ENCODE measurements at places on chromosomes 12 and 14.

DNA sequence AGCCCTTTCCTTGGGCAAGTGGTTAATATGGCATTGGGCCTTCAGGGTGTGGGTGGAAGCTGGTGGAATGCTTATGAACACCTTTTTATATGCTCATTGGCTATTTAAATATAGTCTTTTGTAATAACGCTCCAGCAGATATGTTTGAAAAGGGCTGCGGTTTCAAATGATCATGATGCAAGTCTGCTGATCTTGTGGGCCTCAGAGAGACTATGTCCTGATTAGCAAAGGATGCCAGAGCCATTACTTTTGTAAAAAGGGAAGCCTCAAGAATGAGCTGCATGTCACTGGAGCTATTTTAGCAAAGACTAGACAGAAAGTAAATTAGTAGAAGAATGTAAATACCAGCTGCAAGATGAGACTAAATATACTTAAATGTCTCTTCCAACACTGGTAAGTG, 200.5 kb downstream of the GXYLT1 start:
- no peak for DNase-seq

DNA sequence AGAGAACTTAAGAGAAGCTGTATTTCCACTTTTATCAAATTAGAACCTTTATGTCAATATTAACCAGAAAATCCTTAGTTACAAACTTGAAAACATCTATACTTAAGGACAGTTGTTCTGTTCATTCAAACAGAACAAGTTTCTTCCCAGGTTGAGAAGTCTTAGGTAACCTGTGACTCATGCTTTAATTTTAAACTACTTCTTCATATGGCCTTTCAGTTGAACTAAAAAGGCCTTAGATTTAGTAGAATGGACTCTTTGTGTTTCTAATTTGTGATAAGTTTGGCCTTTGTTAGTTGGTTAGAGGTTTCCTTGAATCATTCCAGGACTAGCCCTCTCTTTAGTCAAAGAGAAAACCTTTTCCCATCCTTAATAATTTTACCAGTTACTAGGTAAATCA, 274.2 kb downstream of the FUT8 start:
- DNase-seq, result no peak

DNA sequence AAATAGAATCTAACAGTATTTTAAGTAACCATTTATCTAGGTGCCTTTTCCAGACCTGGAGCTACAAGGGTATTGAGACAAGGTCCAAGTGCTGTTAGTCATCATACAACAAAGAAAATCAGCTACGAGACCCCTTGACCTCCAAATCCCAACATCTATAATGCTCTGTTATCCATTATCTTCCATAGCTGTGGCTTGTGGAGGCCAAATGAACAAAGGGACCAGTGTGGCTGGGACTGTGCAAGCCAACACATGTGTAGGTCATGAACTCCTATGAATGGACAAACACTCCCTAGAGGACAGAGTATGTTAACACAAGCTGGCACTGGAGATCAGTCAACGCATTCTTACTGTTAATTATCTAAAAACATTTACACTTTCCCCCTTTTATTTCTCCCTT, 374.5 kb downstream of the EMP1 start:
- DNase-seq, result no peak

- no peak for DNase-seq
Observed at GRCh38 chr12:87323369-87323768, 705.8 kb downstream of the C12orf50 start.

DNA sequence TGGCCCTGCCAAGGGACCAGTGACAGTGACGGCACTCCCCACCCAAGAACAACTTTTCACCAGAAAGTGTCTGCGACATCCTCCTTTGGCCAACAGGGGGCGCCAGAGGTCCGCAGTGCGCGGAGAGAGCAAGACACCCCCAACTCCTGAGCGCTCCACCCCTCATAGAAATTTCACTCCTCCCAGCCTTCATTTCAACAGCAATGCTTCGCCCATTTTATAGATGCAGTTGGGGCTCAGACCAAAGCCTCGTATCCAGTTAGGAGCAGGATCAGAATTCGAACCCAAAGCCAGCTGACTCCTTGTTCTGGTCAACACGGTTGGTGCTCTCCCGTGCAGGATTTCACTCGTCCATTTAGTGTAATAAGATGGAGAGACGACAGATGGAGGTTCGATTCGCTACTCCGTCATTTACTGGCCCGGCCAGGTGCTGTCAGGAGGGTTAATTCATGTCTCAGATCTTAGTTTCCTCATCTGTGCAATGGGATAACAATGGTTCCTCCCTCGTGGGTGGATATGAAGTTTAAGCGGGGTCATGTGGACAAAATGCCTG, 2.4 kb upstream of the POP5 start:
- peak; percentile 86 for DNase-seq

GRCh38 chr12:95118788-95119179, 45.4 kb upstream of the NR2C1 start:
- no peak for DNase-seq

- no peak for DNase-seq
Observed at GRCh38 chr14:34496679-34497513, 34.9 kb upstream of the SPTSSA start.

DNA sequence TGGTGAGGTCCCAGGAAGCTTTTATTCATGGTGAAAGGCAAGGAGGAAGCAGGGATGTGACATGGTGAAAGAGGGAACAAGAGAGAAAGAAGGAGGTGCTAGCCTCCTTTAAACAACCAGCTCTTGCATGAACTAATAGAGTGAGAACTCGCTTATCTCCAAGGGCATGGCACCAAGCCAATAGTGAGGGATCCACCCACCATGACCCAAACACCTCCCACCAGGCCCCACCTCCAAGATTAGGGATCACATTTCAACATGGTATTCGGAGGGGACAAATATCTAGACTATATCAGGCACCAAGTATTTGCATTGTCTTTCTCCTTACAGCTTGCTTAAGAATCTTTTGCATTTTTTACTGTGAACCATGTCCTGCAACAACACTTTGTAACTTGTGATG, 91.9 kb upstream of the DHRS4 start:
- no peak for DNase-seq

- DNase-seq, result no peak
Observed at GRCh38 chr12:119593578-119594398, at the start of gene TMEM233. TSS of gene TMEM233 (plus strand) at chr12:119593774. CDS start at chr12:119593849, 75 bp downstream.

DNA sequence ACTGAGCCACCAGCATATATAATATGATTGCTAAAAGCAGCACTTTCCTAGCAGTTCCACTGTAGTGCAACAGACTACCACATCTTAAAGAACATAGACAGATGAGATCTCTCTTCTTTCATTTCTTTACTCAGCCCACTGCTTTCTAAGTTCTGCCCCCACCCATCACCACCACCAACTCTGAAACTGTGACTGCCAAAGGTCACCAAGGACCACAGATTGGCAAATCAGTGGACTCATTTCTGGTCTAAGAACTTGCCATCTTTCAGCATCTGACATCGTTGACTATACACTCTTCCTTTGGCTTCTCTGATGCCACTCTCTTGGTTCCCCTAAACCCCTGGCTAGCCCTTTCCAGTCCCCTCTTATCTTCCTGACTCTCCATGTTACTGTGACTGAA, 38.4 kb downstream of the IFNG start:
- DNase-seq, result no peak

DNA sequence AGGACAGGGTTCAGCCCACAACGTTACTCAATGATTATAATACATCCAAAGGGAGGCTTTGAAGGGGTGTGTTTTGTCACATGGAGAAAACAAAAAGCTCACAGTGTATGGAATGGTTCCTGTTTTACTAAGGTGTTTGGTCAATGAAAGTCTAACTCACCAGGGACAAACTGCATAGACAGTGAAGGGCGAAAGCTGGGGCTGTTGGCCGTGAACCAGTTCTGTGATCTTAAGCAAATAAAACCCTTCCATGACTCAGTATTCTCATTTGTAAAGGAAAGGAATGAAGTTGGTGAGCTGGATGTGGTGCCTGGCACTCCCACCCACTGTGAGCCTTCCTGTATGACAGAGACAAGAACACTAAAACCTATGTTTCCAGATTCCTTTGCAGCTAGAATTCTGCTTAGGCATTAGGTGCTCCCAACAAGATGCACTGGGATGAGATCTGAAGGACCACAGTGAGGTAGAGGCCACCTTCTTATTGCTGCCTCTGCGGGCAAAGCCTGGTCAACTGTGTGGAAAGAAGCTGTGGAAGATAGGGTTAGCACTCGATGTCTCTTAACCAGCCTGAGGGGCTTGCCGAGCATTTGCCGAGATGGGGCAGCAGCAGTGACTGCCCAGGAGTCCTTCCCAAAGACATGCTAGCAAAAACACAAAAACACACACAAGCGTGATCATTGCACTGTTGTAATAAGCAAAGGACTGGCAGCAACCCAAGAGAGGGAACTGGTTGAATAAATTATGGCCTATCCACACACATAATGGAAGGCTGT, 48.5 kb downstream of the VCPKMT start:
- DNase-seq, result no peak

DNA sequence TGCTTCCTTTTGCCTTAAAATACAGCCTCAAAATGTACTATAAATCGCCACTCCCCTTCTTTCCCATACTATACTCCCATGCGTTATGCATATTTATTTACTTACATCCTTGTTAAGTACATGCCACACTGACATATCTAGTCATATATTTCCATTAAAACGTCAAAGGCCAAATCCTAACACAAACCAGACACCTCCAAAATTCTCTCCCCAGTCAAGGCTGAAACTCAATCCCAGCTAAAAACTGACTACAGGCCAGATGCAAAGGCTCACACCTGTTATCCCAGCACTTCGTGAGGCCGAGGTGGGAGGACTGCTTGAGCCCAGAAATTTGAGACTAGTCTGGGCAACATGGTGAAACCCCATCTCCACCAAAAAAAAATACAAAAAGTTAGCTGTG, 5.7 kb upstream of the CAND1 start:
- DNase-seq, result no peak

DNA sequence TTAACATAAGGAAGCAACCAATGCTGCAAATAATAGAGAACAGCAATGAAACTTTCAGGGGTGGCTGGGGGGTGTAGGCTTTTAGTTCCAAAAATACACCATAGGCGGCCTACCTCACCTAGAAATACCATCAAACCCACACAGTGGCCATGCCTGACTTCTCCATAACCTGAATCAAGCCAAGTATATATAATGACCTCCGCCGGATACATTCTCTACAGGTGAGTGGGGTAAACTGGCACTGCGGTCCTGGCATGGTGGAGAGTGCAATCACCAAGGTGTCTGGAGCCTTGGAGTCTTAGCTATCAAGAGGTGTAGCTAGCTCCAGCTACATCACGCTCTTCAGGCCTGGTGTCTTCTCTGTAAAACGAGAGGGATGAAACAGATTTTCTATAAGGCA, 1.2 kb downstream of the ZBTB25 start:
- DNase-seq, result peak; percentile 55

DNA sequence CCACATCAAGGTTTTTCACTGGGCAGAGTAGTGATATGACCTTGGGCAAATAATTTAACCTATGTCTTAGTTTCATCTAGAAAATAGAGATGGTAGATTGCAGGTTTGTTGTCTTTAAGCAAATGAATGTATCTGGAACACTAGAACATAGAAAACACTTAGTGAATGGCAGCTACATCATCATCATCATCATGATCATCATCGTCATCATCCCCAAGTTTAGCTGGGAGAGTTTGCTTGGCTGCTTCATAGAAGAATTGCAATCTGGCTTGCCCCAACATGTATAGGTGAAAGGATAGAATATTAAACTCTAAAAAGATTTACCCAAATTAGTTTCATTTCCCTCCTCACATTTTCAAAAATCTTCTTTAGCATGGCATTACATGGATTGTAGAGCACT, 91.3 kb upstream of the TMEM260 start:
- DNase-seq, result no peak

- no peak for DNase-seq
Observed at GRCh38 chr14:27387463-27387862, 789.6 kb upstream of the NOVA1 start.

GRCh38 chr12:122406701-122407164, 15.7 kb downstream of the CLIP1 start:
- no peak for DNase-seq
